ENCODE measurements at places on chromosomes 5 and 9. TPM values are rescaled to one million over a fixed set of nuclear protein-coding genes. Genes with fewer than 3 reads are reported as not detected.

DNA sequence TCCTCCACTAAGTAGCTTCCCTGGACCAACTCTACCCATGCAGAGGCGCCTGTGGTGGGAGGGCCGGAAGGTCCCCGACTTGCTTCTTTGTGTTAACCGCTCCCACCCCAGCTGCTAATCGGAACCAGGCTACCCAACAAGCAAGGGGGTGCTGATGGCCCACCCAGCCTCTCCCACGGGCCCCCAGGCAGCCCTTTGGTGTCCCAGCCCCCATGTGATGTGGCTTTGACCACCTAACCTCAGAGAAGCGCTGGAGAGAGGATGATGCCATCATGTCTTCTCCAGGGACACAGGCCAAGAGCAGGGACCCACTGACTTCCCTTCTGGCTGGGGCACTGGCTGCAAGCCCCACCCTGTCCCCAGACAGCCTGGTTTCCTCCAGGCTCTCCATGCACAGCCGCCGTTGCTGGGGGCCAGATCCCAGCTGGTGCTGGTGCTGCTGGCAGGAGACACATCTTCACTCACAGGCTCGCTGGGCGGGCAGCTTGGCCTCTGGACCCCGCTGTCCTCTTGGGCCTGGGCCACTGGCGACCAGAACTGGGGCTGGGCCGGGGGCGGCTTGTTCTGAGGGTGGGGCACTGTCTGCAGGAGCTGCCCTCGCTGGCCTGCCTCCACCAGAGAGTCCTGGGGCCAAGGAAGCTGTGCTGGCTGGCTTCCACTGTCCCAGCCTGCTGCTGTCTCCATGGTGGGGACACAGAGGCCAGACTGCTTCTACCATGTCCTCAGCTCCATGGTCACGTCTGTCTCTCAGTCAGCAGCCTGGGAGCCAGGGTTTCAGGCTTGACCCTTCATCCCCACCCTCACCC is 27.8 kb downstream of the LAMC3 start:
- no peak for DNase-seq

DNA sequence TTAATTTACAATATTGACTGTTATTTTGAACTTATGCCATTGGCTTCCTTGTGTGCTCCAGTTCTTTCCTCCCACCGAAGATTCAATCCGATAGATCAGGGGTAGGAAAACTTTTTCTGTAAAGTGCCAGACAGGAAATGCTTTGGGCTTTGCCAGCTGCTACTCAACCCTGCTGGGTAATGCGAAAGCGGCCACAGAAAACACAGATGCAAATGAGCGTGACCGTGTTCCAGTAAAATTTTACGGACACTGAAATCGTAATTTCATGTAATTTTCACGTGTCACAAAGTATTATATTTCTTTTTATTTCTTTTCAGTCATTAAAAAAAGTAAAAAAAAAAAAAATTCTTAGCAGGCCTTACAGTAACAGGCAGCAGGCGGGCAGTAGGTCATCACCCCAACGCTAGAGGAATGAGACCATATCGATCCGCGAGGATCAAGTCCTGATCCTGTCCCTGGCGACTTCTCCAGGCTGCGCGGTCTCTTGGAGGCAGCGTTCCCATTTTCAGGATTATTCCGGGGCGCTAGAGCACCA is 599 bp downstream of the NMRK1 start:
- peak; percentile 80 for DNase-seq

WHRN gene
- total RNA-seq, result 3.1 TPM

GRCh38 chr5:180090769-180091546 is 19.4 kb upstream of the RNF130 start:
- DNase-seq, result peak; percentile 71

THOC3 gene
- total RNA-seq, result 111 TPM

IL33 gene
- 0.05 TPM for total RNA-seq

GPR150 gene
- not detected for total RNA-seq

ALDH1A1 gene
- 1.0 TPM for total RNA-seq

- DNase-seq, result no peak
Measured at GRCh38 chr9:6655036-6655435, 9.5 kb upstream of the GLDC start.

ACTBL2 gene
- total RNA-seq, result 0.05 TPM

ABLIM3 gene
- total RNA-seq, result 0.33 TPM

- DNase-seq, result peak; percentile 24
Measured at GRCh38 chr5:127031147-127031862, 947 bp upstream of the MARCHF3 start.

EDIL3 gene
- 27.8 TPM for total RNA-seq

- no peak for DNase-seq
Measured at GRCh38 chr9:110320651-110321445, 16.8 kb downstream of the TXNDC8 start.

GRCh38 chr9:124489222-124489621 is 18.0 kb downstream of the NR5A1 start:
- DNase-seq, result no peak

NIPSNAP3A gene
- total RNA-seq, result 25.3 TPM

DNA sequence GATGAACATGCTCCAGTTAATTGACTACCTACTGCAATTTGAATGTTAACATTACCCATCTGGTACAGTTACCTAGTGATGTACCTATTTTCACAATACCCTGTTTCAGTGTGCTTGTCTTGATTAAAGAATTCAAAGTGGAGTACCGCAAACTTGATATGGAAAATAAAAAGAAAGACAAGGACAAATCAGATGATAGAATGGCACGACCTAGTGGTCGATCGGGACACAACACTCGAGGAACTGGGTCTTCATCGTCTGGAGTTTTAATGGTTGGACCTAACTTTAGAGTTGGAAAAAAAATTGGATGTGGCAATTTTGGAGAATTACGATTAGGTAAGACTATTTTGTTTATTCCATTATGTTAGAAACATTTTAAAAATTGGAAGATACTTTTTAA is 33.5 kb downstream of the CSNK1G3 start:
- no peak for DNase-seq

- no peak for DNase-seq
Measured at GRCh38 chr5:9724707-9725106, 94.6 kb upstream of the TAS2R1 start.

- DNase-seq, result no peak
Measured at GRCh38 chr9:99352826-99353225, 130.7 kb downstream of the SEC61B start.

C5orf52 gene
- not detected for total RNA-seq

DNA sequence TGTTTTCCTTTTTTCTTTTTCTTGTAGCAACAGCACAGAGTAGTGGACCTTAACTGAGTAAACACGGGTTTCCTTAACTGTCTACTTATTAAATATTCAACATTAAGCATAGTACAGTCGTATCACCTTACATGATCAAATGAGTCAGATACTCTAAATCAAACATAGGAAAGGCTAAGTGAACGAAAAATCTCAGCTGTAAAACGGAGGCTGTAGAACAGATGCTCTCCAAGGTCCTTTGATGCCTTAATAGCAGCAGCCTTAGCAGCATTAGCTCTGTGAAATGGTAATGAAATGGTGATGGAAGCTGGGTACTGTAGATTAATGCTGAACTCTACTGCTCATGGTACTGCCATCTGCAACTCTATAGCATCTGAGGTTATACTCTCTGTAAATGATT is 1433.3 kb upstream of the C9orf72 start:
- no peak for DNase-seq

CARD6 gene
- 3.0 TPM for total RNA-seq

PHF24 gene
- not detected for total RNA-seq

Data from SJCRH30 (cell line).